ENCODE measurements at places on chromosomes 4 and X. TPM values are rescaled to one million over a fixed set of nuclear protein-coding genes. Genes with fewer than 3 reads are reported as not detected.

ADGRG4 gene
- total RNA-seq: under 0.01 TPM

FAM149A gene
- 31.9 TPM for total RNA-seq

GSX2 gene
- not detected for total RNA-seq

GUCY1B1 gene
- 54.1 TPM for total RNA-seq

RBM47 gene
- total RNA-seq: 82.5 TPM

FRMPD4 gene
- 0.30 TPM for total RNA-seq

TSPAN6 gene
- total RNA-seq: 56.6 TPM

CCKAR gene
- 0.05 TPM for total RNA-seq

SPANXB1 gene
- total RNA-seq: not detected

All from renal cortical epithelial cell (primary cell).